ENCODE measurements at places on chromosomes 12 and 14. TPM values are rescaled to one million over a fixed set of nuclear protein-coding genes. Genes with fewer than 3 reads are reported as not detected.

GRCh38 chr12:98418357-98419075 is 96.9 kb upstream of the TMPO start:
- H3K36me3 ChIP-seq, result no peaks in the 10 kb centered on the region
- no peak for DNase-seq
- H3K4me1 ChIP-seq, result peaks cover 3% of the 10 kb centered on the region

- no peaks in the 10 kb centered on the region for H3K36me3 ChIP-seq
- peaks cover 34% of the 10 kb centered on the region for H3K27me3 ChIP-seq
- H3K27ac ChIP-seq, result no peak overlapping the region
- no peaks in the 10 kb centered on the region for H3K4me1 ChIP-seq
Observed at GRCh38 chr12:2347137-2347843, 294.5 kb downstream of the CACNA1C start.

GRCh38 chr12:6233121-6233971 is 33.1 kb downstream of the CD9 start:
- peaks cover 27% of the 10 kb centered on the region for H3K4me1 ChIP-seq
- peaks cover 21% of the 10 kb centered on the region for H3K27me3 ChIP-seq
- no peak overlapping the region for H3K27ac ChIP-seq
- H3K4me3 ChIP-seq, result no peak overlapping the region
- H3K36me3 ChIP-seq, result no peaks in the 10 kb centered on the region
- DNase-seq, result no peak

DNA sequence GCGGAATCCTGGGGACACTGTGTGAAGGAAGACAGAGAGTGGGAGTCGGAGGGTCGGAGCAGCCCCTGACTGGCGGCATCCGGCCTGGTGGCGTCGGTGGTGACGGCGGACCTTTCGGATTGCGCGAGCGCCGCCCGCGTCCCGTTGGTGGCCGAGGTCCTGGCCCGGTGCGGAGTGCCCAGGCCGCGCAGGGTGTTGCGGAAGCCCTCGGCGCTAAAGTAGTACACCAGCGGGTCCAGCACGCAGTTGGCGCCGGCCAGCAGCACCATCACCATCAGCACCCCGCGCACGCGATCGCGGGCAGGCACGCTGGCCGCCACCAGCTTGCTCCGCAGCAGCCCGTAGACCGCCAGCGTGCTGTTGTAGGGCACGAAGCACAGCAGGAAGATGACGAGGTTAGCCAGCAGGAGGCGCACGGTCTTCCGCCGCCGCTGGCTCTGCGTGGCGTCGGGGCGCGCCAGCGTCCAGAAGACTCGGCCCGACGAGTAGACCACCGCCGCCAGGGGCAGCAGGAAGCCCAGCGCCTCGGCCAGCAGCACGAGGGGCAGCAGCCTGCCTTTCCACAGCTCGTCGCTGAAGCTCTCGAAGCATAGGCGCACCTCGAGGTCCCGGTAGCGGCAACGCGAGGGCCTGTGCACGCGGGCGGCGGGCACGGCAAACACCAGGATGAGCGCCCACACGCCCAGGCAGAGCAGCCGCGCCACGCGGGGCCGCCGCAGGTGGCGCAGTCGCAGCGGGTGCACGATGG is 13.1 kb upstream of the CHD4 start:
- H3K36me3 ChIP-seq, result no peaks in the 10 kb centered on the region
- peak; percentile 85 for DNase-seq
- H3K27me3 ChIP-seq, result peaks cover 30% of the 10 kb centered on the region
- H3K27ac ChIP-seq, result no peak overlapping the region
- peaks cover 4% of the 10 kb centered on the region for H3K4me1 ChIP-seq
- peak overlapping the region; percentile 6 for H3K4me3 ChIP-seq

GRCh38 chr12:89571491-89572195 is 45.8 kb upstream of the POC1B start:
- no peak overlapping the region for H3K27ac ChIP-seq
- H3K4me3 ChIP-seq, result no peak overlapping the region
- no peak for DNase-seq
- H3K36me3 ChIP-seq, result no peaks in the 10 kb centered on the region
- H3K27me3 ChIP-seq, result no peaks in the 10 kb centered on the region

- H3K4me3 ChIP-seq, result peak within 1 kb of the TSS; percentile 82
- H3K36me3 ChIP-seq, result no peaks in the 10 kb centered on the region
- H3K27me3 ChIP-seq, result peaks cover 52% of the 10 kb centered on the region
Observed at GRCh38 chr14:93788293-93788542, at the start of gene PRIMA1. Gene PRIMA1, minus strand, starts transcription at chr14:93788485. Its CDS starts 767 bp downstream, at chr14:93787718.

DNA sequence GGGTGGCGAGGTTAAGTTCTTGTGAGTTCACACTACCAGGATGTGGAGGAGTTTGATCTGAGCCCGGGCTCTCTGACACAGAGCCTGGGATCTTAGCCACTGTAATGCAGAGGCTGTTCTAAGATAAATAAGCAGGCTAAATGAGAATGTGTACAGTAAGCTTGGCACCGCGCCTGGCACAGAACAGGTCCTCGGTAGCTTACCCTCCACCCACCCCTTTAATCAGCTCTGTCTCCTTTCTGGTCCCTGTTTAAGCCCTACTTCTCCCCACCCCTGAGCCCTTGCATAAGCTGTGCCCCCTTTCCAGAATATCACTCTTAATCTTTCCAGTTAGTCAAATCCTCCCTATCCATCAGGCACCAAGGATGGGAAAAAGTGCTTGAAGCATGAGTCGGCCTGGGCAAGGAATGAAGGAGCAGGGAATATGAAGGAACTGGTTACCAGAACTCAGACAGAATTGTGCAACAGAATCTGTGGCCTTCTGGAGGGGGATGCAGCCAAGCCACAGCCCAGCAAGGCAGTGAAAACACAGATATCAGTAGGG is 32.8 kb upstream of the CMKLR1 start:
- H3K27me3 ChIP-seq, result no peaks in the 10 kb centered on the region
- DNase-seq, result no peak
- no peak overlapping the region for H3K4me3 ChIP-seq
- no peaks in the 10 kb centered on the region for H3K36me3 ChIP-seq

GRCh38 chr12:3041558-3042164 is 35.5 kb upstream of the TSPAN9 start:
- H3K36me3 ChIP-seq, result peaks cover 2% of the 10 kb centered on the region
- no peaks in the 10 kb centered on the region for H3K27me3 ChIP-seq
- H3K4me3 ChIP-seq, result no peak overlapping the region
- peak; percentile 63 for DNase-seq
- H3K27ac ChIP-seq, result no peak overlapping the region
- no peaks in the 10 kb centered on the region for H3K4me1 ChIP-seq

GRCh38 chr12:89884416-89884898 is 175.8 kb upstream of the ATP2B1 start:
- no peak overlapping the region for H3K4me3 ChIP-seq
- no peaks in the 10 kb centered on the region for H3K27me3 ChIP-seq
- DNase-seq, result no peak
- no peaks in the 10 kb centered on the region for H3K4me1 ChIP-seq
- no peaks in the 10 kb centered on the region for H3K36me3 ChIP-seq

- no peak overlapping the region for H3K27ac ChIP-seq
- H3K27me3 ChIP-seq, result peaks cover 2% of the 10 kb centered on the region
- H3K4me3 ChIP-seq, result no peak overlapping the region
- H3K4me1 ChIP-seq, result peaks cover 28% of the 10 kb centered on the region
- no peak for DNase-seq
Observed at GRCh38 chr12:2163177-2163941, 110.6 kb downstream of the CACNA1C start.

GRCh38 chr12:46492471-46493085 is 120.0 kb upstream of the SLC38A2 start:
- H3K4me3 ChIP-seq, result no peak overlapping the region
- no peaks in the 10 kb centered on the region for H3K36me3 ChIP-seq
- DNase-seq, result no peak
- peaks cover 27% of the 10 kb centered on the region for H3K4me1 ChIP-seq
- H3K27me3 ChIP-seq, result no peaks in the 10 kb centered on the region
- H3K27ac ChIP-seq, result peak overlapping the region; percentile 95

DNA sequence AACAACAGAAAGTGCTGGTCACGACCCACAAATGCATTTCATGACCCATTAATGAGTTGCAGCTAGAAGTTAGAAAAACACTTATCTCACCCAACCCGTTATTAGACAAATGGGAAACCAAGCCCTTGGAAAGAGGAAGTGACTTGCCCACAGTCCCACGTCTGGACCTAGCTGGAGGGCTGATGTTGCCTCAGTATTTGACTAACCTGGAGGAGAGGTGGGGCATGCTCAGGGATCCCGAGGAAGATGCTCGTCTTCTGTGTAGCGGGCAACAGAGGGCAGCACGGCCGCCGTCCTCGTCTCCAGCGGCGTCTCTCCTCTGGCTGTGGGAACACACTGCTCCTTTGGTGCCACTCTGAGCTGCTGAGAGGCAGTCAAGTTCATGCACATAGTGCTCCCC is 12.7 kb downstream of the CCND2 start:
- no peak overlapping the region for H3K4me3 ChIP-seq
- H3K27me3 ChIP-seq, result no peaks in the 10 kb centered on the region
- DNase-seq, result no peak
- H3K27ac ChIP-seq, result peak overlapping the region; percentile 14
- H3K36me3 ChIP-seq, result peaks cover 58% of the 10 kb centered on the region
- peaks cover 11% of the 10 kb centered on the region for H3K4me1 ChIP-seq

CCDC77 gene
- total RNA-seq, result 38.8 TPM

SLC6A15 gene
- total RNA-seq, result 0.57 TPM

KRT72 gene
- total RNA-seq, result not detected

SDSL gene
- 14.0 TPM for total RNA-seq

LIN7A gene
- 8.2 TPM for total RNA-seq

KRT79 gene
- not detected for total RNA-seq

ARMH4 gene
- 31.5 TPM for total RNA-seq

KRT7 gene
- 18.2 TPM for total RNA-seq

UNC79 gene
- 2.6 TPM for total RNA-seq
